CD4-positive, alpha-beta T cell (primary cell): ENCODE measurements at places on chromosomes 3 and 15.

GRCh38 chr3:132788301-132788671 is 66.1 kb upstream of the NPHP3 start:
- DNase-seq: no peak

GRCh38 chr3:4208556-4208955 is 94.6 kb upstream of the SETMAR start:
- no peak for DNase-seq

- DNase-seq: no peak
Observed at GRCh38 chr15:93028632-93029213, 60.3 kb downstream of the RGMA start.

DNA sequence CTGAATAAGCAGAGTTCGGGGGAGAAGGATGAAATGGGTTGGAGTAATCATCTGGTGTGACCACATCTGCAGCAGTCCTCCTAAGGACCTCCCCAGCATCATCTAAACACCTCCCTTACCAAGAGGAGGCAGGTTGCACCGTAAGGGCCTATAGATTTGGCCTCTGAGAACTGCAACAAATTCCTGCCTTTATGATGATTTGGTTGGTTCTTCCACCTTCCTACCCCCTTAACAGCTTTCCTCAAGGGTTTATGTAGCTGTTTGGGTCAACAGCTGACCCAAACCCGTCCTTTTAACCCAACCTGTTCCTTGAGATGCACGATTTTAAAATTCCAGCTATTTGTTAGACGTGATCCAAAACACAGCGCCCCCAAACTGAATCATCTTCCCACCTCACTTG is 58.2 kb downstream of the AAGAB start:
- no peak for DNase-seq

DNA sequence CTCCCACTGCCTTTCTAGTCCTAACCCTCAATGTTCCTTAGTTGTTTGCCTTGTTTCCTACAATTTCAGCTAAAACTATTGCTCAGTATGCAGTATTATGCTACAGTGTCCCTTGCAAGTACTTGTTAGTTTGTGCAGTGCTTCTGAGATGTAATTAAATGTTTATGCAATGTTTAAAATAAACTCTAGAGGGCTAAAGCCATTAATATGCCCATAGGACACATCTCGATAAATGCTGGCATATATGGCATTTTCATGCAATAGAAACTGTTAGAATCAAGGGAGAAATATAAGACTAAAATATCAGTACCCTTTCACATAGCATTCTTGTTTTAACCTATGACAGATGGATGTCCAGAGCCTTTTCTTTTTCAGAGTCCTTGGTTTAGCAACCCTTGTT is 59.8 kb upstream of the ACKR4 start:
- no peak for DNase-seq

DNA sequence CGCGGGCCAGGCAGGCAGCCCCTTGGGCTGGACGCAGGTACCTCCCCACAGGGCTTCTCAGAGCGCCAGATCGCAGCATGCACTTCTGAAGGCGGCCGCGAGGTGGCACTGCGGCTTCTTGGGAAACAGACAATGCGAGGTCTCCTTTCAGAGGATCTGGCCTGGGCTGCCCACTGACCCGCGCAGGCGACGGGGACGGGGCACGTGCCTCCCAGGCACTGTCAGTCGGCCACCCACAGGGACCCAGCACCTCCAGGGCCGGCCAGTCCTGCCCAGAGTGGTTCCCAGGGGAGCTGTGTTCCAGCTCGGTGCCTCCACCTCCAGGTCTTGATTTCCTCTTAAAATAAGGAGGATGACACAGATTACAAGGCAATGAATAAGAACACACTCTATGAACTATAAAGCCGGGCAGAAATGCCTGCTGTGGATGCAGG is 24.4 kb upstream of the TXNRD3 start:
- DNase-seq: peak; percentile 68

- DNase-seq: no peak
Observed at GRCh38 chr15:74257105-74257504, 21.0 kb downstream of the CCDC33 start.

GRCh38 chr3:132984181-132984580 is 54.0 kb upstream of the TMEM108 start:
- no peak for DNase-seq

GRCh38 chr3:153252963-153253362 is 90.9 kb downstream of the RAP2B start:
- DNase-seq: no peak

DNA sequence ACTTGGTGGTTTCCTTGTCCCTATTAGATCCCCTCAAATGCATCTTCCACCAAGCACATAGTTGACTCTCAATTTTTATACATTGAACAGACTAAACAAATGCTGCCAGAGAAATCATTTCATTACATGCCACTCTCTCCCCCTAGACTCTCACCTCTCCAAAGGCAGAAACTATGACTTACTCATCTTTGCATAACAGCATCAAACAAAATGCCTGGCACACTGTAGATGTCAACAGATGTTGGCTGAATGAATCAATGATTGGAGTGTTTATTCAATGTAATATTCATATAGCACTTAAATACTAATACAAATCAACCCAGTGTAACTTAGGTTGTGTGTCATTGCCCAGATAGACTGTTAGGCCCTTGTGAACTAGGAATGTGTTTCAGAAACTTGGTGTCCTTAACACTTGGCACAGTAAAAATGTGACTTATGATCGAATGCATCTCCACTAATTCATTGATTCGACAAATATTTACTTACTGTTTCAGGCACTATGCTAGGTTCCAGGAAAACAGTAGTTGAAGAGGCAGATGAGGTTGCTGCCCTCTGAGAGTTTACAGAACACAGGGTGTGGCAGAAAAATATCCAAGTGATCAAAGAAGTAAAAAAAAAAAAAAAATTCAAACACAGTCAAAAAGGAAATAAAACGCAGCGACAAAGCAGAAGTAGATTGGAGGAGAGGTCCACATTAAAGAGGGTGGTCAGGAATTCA is 188.5 kb upstream of the LRRN1 start:
- no peak for DNase-seq

DNA sequence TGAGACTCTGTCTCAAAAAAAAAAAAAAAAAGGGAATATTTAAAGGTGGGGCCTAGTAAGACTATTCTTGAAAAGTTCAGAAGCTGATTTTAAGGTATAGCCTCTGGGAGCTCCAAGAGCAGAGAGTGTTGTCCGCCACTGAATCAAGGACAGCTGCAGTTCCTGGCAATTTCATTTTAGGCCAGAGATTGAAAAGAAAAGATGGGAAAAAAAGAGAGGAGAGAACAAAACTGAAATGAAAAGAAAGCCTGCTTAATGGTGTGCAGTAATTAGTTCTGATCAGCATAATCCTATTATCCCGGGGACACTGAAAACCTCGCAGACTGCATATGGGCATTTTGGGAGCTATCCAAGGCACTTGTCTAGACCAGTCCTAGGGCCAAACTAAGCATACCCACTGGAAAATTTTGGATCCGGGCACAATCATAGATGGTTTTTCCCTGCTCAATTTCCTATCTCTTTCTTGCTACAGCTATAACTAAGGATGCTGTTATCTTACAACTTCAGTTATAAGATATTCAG is 43.2 kb downstream of the EHHADH start:
- no peak for DNase-seq

DNA sequence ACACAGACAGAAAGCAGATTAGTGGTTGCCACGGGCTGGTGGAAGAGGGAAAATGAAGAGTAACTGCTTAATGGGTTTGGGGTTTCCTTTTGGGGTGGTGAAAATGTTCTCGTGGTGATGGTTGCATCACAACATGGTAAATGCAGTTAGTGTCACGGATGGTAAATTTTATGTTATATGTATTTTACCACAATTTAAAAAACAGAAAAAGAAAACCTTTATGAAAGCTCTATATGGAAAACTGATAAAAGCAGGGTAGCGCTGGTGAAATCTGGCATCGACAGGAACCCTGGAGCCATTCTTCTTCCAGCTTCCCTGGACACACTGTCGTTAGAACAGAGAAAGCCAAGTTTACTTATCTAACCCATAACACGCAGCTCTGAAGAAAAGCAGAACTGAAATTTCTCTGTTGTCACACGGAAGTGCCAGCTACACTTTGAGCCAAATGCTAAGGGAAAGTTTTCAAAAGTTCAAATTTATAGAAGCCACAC is 287.7 kb upstream of the NR2F2 start:
- DNase-seq: no peak

DNA sequence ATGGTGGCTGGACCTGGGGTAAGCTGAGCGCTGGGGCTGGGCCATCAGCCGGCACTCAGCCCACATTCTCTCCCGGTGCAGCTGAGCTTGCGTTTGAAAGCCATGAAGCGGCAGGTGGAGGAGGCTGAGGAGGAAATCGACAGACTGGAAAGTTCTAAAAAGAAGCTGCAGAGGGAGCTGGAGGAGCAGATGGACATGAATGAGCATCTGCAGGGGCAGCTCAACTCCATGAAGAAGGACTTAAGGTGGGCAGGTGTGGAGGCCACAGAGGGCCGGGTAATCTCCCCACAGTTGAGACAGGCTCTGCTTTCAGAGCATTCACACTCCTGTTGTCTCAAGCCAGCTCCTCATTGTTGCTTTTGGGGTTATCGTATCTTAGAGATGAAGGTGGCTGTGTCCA is 45.7 kb upstream of the MYZAP start:
- no peak for DNase-seq

DNA sequence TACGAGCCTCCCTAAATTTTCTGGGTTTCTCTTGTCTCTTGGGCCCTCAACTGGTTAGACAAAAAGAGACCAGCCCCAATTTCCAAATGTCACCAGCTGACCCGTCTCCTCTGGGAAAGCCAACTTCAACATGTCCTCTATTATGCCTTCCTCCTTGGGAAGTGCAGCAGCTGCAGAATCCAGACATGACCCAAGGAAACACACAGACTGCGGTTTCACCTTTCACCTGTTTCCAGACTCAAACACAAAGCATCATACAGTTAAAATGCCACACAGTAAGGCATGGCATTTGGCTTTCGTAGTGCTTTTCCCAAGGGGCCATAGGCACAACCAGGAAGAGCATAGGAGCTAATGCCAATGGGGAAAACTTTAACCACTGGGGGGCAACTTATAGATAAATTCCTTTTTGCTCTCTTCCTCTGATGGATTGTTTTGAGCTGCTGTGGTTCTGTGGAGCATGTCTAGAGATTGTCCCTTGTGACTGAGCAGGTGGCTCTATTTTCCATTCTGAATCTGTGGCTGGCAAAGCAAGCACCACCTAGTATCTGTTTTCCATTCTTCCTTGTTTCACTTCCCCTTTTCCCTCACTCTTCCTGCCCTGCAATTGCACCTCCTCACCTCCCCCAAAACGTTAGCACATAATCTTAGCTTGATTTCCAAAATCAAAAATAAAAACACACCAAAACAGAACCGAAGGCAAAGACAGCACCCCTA is 49.3 kb downstream of the HHLA2 start:
- DNase-seq: no peak

DNA sequence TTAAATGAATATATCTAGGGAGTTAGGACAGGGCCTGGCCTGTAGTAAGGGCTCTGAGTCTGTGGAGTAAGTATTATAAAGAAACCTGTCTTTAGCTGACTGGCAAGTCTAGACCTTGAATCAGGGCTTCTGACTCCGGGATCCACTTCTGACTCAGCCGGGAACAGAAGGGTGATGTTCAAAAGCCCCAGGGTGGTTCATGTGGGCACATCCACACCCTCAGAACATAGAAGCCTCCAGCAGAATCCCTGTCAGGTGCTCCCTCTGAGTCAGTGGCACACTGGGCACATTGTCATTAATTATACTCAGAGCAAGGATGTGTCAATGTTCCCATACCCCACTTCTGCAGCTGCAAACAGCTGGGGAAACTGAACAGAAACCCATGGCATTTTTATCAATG is 26.7 kb upstream of the SNRK start:
- no peak for DNase-seq

DNA sequence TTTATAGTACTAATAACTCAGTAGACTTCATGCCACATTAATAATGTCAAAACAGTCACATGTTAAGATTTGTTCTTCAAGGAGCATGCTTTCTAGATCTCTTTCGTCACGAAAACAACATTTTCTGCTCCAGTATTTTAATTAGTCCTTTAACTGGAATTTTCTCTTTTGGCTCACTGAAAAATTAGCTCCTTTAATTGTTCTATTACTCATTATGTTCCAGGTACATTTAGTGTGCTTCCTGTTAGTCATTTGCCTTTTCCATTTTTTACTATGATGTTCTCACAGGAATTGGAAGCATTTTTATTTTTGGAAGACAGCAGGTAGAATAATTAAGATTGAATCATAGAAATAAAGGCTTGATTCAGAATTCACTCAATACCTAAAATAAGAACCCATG is 111.2 kb downstream of the SLC9A9 start:
- no peak for DNase-seq

DNA sequence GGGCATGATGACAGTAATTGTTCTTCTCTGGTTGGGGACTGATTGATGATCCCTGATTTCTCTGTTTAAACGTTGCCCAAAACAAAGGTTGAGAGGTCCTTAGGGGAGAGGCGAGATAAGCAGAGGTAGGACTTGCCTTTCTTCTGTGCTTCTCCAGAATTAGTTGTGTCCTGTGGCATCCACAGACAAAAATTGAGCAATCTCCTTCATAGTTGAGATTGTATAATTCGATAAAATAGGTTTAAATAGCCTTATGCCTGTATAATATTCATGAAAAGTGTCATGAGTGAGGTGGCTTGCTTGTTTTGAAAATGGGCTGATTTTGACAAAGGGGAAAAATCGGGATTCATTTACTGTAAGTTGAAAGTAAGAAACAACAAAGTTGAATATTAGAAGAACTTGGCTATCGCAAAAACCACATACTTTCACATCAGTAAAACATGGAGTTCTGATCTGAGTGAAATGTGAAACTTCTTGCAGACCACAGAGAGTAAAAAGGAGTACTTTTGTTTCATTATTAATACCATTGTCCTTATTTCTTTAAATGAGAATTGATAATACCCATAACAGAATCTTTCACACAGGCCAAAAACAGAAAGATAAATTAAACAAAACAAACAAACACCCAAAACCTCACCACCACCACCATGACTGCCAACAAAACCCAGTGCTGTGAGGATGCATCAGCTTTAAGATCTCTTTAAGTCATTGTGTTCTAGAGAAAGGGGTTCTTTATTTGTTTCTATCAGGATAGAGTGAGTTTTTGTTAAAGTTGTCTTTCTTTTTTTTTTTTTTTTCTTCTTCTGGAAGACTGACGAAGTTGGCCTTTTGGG is 155.7 kb downstream of the LPP start:
- DNase-seq: no peak

DNA sequence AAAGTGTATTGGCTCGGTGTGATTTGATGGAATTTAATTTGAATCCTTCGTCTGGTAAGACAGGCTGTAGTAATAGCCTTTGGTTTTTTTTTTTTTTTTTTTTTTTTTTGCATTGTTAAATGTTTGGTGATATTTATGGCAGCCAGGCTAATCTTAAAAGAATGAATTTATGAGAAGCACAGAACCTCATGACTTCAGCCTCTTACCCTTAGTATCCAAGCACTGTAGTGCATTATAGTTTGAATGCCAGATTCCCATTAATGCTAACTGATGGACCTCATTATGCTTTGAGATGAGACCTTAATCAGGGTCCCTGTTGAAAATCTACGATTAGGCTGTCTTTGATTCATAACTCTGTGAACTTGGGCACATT is 110.6 kb upstream of the SAMMSON start:
- no peak for DNase-seq

- DNase-seq: no peak
Observed at GRCh38 chr15:93895976-93896770, 335.2 kb upstream of the MCTP2 start.
